ENCODE measurements at places on chromosomes 7 and 10. TPM values are rescaled to one million over a fixed set of nuclear protein-coding genes. Genes with fewer than 3 reads are reported as not detected.

Gene SLC16A12
- total RNA-seq = not detected

Gene PNLIPRP3
- not detected for total RNA-seq

Gene CFAP46
- not detected for total RNA-seq

Gene GOLGA7B
- total RNA-seq = 0.34 TPM

Gene OPN4
- not detected for total RNA-seq

Data from activated T-helper 2 cell treated with anti-CD3 and anti-CD28 coated beads, Interferon-gamma antibody, Interleukin-2, Interleukin-4, amounts not matched to agents 10 μg/mL and 5 μg/mL and 100 μg/mL, durations not matched to agents 14 hours and 24 hours and 36 hours (primary cell).